D721Med (cell line): ENCODE measurements at places on chromosomes 2 and 18.

DNA sequence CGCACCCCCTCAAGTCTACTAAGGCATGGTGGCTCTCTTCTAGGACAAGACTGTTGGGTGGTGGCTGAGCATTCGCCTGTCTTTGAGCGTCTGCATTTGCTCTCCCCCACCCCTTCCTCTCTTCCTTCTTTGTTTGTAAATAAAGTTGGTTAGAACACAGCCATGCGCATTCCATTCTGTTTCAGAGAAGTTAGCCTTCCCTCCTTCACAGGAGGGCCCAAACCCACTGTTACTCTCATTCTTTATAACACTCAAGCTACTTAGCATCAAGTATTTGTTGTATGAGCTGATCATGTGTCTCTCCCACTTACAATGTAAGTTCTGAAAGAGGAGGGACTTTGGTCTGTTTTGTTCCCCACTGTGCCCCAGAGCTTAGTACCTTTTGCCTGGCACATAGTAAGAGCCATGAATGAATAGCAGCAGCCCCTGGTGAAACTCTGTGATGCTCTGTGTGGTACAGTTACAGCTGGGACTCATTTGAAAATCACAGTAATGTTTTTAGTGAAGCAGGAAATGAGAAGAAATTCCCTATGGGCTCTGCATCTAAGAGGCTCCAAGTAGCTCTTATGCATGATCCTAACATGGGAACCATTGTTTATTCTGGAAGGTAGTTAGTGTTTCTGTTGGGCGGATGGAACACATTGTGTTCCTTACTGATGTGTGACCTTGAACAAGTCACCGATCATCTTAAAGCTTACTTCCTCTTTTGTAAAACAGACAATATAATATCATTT is 7.7 kb downstream of the MGAT5 start:
- DNase-seq, result no peak

- no peak for DNase-seq
These were observed 70.0 kb downstream of the MBP start for GRCh38 chr18:77062518-77063003.

- no peak for DNase-seq
These were observed 151.2 kb downstream of the NDUFA10 start for GRCh38 chr2:239873656-239874635.

DNA sequence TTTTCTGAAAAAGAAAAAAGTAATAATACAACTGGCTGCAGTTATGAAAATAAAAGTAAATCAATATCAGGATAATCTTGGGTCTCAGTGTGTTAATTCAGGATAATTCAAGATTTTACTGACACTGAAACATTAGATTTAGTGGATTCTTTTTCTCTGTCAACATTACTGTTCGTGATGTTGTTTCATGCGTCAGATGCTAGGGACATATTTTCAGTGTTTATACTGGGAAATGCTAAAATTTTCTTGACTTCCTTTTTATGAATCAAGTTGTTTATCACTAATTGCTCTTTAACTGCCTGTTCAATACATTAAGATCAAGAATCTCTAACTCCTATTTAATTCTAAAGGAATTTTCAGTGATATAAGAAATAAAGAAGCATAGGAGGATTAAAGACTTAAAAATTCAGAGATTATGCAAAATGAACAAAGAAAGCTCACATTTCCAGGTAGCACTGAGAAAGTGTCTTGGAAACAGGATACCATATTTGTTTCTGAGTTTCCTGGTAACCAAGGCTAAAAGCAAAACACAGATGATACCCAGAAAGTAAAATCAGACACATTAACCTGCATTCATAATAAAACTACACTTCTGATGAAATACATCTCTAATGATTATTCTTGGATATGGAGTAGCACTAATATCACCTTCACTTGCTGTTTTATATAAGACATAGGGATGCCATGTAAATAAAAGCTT is 174.0 kb downstream of the ARL4C start:
- DNase-seq, result no peak

- DNase-seq, result no peak
These were observed 65.0 kb upstream of the OTOF start for GRCh38 chr2:26542676-26543505.

DNA sequence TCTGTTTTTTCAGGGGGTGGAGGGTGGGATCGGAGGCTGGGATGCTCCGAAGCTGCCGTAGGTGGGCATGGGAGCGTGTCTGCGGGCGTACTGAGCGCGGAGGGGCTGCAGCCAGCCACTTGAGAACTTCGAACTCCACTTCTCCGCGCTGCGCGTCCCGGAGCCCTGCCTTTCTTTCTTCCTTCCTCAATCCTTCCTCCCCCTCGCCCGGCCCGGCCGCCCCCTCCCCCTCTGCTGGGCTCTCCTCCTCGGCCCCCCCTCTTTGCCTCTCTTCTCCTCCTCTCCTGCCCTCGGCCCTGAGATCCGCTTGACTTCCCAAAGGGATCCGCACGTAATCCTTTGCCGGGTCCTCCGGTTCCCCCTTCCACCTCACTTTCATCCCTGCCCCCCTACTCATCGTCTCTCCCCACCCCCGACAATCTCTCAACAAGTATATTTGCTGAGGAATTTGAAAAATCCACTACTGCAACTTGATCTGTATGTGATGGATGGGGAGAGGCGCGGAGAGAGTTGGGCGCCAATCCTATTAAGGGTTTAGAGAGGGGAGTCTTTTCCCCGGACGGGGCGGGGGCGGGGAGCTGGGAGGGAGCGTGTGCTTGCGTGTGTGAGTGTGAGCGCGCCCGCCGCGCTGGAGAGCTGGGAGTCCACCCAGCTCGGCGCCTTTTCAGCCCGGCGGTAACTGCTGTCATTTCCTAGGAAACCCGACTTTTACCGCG is 1.1 kb downstream of the GLI2 start:
- DNase-seq, result peak; percentile 47

GRCh38 chr2:35365859-35366258 is 989.7 kb upstream of the CRIM1 start:
- no peak for DNase-seq

DNA sequence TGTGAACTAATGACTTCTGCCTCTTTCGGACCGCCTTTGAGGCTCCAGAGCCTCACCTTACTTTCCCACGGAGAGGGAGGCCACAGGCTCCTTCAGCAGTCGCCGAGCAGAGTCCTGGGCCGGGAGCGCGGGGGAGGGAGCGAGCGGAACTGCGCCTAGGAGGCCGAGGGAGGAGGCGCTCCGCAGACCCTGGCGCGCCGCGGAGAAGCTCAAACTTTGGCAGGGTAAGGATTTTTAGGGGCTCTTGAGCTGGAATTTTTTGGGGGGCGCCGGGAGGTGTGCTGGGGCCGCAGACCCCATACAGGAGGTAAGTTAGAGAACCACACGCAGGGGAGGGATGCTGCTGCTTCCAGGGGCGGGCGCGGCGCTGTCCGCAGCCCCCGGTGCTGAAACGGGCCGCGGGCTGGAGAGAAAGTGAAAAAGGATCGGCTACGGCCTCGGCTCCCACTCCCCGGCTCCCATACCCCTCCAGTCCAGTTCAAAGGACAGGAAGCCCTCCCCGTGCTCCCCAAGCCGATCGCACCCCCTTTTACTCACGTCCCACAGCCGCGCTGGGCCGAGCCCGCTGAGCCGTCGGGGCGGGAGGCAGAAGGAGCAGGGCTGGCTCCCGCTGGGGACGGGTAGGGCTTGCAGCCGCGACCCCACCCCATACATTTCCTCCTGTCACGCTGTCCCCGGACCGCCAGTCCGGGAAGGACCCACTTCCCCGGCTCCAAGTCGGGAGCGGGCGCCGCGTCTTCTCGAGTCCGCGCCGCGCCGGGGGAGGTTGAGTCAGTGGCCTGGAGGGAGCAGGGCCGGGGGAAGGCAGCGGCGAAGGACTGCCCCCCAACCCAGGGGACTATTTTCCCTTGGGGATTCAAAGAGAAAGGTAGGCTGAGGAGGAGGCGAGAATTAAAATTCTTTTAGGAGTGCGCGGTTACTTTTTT is at the start of gene CNGA3:
Gene CNGA3 (plus strand): TSS at position 146 of the 926 bp plus-strand sequence. CDS start 23,520 bp downstream, outside the sequence.
- DNase-seq, result no peak

DNA sequence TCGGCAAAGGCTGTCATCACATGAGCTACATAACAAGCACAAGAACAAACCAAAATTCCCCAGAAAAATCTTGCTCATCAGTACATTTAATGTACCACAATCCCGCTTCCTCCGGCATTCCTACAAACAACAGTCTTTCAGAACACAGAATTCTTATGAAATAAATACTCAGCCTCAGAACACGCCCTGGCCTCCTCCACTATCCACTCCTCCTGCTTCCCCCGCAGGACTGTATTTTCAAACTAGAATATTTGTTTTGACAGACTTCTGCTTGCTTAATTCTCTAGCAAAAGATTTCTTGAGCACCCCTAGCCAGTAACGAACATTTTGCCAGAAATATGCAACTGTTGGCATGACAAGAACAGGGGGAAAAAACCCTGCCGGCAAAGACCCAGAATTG is 131.2 kb downstream of the THADA start:
- DNase-seq, result no peak

DNA sequence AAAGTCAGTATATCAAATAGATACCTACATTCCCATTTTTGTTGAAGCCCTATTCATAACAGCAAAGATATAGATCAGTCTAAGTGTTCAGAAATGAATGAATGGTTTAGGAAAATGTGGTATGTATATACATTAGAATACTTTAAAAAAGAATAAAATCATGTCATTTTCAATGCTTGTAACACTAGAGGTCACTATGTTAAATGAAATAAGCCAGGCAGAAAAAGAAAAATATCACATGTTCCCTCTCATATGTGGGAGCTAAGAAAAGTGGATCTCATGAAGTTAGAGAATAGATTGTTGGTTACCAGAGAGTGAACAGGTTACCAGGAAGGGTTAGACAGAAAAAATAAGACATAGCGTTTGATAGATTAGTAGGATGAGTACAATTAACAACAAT is 1111.0 kb upstream of the SLC39A10 start:
- DNase-seq, result no peak

- DNase-seq, result no peak
These were observed 80.3 kb downstream of the VAPA start for GRCh38 chr18:9994026-9994570.

DNA sequence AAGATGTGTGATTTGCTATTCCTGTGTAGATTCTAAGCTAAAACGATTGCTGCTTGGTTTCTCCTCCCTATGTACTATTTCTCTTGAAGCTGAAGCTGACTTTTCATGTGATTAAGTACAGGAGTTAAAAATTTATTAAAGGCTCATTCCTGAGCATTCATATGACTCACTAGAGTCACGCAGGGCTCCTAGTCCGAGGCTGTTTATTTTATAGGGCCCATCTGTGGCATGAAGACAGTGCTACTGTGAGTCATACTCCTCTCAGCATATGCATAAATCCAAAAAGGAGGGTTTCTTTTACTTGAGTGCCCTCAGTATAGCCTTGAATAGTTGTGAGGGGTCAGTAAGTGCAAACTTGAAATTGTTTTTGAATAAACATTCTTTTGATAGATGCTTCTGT is 378.8 kb downstream of the PTPRM start:
- no peak for DNase-seq

GRCh38 chr2:29829841-29830240 is 91.5 kb downstream of the ALK start:
- DNase-seq, result no peak

DNA sequence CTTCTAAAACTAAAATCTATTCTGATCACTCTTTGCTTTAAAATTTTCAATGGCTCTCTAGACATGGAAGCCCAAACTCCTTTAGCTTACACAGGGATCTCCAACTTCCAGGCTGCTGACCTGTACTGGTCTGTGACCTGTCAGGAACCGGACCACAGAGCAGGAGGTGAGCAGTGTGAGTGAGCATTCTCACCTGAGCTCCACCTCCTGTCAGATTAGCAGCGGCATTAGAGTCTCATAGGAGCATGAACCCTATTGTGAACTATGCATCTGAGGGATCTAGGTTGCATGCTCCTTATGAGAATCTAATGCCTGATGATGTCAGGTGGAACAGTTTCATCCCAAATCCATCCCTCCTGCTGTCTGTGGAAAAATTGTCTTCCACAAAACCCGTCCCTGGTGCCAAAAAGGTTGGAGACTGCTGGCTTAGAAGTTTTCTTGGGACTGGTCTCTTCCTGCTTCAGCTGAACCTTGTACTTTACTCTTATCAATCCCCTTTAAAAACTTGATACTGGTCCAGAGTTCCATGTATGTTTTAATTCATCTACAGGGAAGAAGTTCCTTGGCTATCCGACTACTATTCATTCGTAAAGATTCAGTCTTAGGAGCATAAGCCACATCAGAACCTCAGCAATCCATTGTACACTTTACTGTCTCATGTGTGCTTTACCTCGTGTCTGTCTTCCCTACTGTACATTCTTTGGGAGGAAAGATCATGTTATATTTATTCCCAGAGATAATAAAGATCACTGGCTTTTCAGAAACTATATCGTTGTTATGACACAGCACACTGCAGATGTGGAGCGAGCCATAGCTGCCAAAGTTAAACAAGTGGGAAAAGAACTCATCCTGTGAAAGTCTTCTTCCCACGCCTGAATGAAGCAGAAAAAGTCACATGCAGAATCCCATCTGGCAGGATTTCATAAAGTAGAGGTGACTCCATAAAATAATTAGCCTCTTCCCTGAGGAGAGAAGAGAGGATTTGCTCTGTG is 183.8 kb downstream of the LRATD1 start:
- no peak for DNase-seq

DNA sequence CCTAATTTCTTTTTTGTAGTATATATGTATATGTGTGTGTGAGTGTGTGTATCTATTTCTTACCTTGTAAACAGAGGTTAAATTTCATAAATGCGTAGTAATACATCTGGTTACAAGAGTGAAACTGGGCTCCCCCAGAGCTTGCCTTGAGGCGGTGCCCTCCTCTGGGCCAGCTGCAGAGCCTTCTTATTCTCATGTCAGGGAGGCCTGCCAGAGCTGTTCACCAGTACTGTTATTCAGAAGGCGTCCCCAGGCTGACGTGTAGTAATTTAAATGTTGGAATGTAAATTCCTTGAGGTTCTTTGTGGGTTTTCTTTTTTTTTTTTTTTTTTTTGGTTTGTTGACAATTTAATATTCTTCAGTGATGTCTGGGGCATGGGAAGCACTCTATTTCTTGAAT is 11.2 kb downstream of the COPS8 start:
- no peak for DNase-seq

DNA sequence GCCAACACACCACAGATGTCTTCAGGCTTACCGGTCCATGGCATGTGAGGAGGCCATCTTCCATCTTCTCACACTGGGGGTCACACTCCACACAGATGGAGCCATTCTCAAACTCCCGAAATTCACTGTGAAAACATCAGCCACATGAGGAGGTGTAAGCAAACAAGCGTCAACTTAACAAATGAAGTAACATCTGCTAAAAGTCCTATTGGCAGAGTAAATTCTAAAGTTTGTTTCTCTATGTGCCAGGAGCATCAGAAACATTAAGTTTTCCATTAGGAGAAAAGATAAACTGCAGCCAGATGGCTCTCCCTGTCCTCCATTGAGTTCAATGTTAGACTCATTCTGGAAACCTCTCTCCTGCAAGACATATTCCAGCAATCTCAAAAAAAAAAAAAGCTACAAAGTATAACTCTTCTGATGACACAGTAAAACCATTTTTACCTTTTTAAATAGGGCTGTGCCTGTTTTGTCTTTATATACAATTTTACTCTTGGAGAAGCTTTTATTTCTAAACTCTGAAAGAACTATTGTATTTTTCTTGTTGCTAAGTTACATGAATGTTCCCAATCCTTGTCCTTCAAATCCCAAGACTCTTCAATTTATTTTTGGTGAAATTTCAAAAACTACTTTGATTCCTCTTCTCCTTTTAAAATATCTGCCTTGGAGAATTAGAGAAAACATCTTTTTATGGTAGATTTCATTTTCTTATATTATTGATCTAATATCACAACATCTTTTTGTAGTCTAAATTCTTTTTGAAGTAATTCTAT is 865.3 kb downstream of the ERBB4 start:
- no peak for DNase-seq

GRCh38 chr2:148218326-148219075 is 197.6 kb downstream of the MBD5 start:
- DNase-seq, result no peak

- no peak for DNase-seq
These were observed 99.3 kb downstream of the MCFD2 start for GRCh38 chr2:46816151-46816845.

GRCh38 chr2:144154205-144154604 is 365.7 kb downstream of the ZEB2 start:
- no peak for DNase-seq
